NB4 (cell line): ENCODE measurements at places on chromosomes 7 and 10.

DNA sequence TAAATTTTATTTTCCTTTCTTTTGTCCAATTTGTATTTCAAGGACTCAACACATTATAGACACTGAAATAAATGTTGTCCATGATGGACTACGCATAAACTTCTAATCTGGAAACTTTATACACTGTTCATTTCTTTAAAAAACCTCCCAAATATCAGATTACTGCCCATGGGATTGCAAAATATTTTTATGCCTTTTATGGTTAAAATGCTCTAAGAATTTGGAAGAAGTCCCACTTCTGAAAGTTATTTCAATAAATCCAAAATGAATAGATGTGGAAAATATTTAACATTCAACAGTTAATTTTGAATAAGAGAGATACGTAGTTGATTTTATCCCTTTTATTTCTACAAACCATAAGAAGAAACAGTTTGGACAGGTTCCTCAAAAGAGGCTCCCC is 46.1 kb downstream of the CABCOCO1 start:
- no peak for DNase-seq

DNA sequence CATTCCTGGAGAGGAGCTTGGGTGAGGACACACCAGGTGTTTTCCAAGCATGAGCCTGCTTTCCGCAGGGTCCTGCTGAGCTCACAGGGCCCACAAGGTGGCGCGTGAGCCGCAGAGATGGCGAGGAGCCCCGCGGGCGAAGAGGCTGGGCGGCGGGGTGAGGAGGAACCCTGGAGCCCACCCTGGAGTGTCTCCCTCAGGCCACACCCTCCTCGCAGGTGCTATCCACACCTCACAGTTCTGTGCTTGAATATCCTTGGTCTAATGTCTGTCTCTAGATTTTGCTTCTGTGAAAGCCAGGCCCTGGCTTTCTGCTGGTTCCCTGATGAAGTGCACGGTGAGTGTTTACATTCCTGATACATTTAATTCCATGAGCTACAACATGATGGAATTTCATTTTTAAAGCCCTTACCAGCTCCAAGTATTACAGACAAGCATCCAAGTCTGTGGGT is 433.6 kb downstream of the ACTR3B start:
- DNase-seq, result peak; percentile 33

DNA sequence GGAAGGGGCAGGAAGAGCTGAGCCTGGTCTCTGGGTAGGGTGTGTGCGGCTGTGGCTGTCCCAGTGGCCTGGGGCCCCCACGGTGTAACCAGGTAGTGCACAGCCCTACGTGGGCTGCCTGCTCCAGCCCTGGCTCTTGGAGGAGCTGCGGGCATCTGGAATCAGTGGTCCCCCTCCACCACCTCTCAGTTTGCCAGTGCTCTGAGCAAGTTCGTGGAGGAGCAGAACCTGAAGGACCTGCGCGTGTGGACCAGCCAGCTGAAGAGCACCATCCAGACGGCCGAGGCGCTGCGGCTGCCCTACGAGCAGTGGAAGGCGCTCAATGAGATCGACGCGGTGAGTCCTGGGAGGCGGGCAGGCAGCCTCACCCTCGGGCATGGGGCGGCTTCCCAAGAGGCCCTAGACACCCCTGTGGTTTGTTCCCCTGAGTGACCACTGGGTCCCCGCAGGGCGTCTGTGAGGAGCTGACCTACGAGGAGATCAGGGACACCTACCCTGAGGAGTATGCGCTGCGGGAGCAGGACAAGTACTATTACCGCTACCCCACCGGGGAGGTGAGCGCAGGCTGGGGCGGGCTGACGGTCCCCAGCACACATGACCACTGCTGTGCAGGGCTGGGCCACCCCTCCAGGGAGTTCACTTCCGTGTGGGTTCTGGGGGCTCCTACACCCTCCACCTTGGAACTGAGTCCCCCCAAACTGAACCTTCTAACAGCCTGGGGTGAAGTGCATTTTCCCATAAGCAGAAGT is 18.6 kb downstream of the PFKFB3 start:
- DNase-seq, result no peak

GRCh38 chr10:10685566-10685965 is 332.1 kb upstream of the CELF2 start:
- DNase-seq, result no peak

GRCh38 chr10:47449979-47450378 is 33.9 kb downstream of the ANXA8 start:
- DNase-seq, result no peak

DNA sequence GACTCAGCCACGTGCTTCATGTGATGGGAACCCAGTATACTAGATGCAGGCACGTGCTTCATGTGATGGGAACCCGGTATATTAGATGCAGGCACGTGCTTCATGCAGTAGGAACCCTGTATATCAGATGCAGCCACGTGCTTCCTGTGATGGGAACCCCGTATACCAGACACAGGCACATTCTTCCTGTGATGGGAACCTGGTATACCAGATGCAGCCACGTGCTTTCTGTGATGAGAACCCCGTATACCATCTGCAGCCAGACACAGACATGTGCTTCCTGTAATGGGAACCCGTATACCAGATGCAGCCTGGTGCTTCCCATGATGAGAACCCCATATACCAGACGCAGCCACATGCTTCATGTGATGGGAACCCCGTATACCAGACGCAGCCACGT is 44.0 kb downstream of the MGMT start:
- DNase-seq, result no peak

GRCh38 chr10:49615213-49615612 is 1.4 kb downstream of the CHAT start:
- no peak for DNase-seq

DNA sequence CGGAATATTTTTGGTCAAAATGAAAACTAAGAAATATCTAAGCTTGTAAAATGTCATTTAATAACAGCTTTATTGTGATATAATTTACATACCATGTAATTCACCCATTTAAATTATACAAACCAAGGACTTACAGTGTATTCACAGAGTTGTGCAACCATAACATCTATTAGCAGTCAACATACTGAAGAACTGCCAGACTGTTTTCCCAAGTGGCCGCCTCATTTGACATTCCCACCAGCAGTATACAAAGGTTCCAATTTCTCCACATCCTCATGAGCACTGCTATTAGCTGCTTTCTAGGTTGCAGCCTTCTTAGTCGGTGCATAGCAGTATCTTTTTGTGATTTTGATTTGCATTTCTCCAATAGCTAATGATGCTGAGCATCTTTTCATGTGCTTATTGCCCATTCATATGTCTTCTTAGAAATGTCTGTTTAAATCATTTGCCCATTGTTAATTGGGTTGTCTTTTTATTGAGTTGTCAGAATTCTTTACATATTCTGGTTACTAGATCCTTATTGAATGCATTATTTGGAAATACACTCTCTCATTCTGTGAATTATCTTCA is 153.0 kb upstream of the FGFR2 start:
- DNase-seq, result no peak

- DNase-seq, result no peak
Measured at GRCh38 chr10:24307696-24308485, 99.0 kb downstream of the KIAA1217 start.

GRCh38 chr10:131774681-131775085 is 126.1 kb upstream of the PPP2R2D start:
- DNase-seq, result no peak

GRCh38 chr10:3067859-3068179 is 471 bp downstream of the PFKP start:
- DNase-seq, result no peak

DNA sequence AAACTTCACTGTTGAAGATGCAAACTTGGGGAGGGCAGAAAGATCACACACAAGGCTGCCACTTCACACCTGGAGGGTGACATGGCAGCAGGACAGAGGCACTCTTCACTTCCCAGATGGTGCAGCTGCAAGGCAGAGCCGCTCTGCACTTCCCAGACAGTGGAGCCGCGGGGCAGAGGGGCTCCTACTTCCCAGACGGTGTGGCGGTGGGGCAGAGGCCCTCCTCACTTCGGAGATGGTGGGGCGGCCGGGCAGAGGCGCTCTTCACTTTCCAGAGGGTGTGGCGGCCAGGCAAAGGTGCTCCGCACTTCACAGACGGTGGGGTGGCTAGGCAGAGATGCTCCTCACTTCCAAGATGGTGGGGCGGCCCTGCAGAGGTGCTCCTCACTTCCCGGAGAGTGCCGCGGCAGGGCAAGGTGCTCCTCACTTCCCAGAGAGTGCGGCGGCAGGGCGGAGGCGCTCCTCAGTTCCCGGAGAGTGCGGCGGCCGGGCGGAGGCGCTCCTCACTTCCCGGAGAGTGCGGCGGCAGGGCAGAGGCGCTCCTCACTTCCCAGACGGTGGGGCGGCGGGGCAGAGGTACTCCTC is 58.3 kb upstream of the PPP1R9A start:
- DNase-seq, result no peak

GRCh38 chr10:133104068-133104962 is 16.6 kb downstream of the ADGRA1 start:
- DNase-seq, result no peak

DNA sequence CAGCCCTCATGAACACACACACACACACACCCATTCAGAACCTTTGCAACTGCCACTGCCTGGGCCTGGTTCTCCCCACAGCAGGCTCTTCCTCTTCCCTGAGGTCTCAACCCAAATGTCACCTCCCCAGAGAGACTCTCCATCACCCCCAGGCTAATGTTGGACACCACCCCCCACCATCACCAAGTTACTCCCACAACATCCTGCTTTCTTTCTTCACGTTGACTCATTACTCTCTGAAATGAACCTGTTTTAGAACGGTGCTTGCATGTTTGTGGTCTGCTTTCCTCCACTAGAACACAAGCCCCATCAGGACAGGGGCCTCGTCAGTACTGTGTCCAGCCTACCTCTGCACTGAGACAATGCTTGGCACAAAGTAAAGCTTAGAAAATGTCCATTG is 16.0 kb downstream of the AFAP1L2 start:
- peak; percentile 49 for DNase-seq
